ENCODE measurements at places on chromosomes 4 and X.

DNA sequence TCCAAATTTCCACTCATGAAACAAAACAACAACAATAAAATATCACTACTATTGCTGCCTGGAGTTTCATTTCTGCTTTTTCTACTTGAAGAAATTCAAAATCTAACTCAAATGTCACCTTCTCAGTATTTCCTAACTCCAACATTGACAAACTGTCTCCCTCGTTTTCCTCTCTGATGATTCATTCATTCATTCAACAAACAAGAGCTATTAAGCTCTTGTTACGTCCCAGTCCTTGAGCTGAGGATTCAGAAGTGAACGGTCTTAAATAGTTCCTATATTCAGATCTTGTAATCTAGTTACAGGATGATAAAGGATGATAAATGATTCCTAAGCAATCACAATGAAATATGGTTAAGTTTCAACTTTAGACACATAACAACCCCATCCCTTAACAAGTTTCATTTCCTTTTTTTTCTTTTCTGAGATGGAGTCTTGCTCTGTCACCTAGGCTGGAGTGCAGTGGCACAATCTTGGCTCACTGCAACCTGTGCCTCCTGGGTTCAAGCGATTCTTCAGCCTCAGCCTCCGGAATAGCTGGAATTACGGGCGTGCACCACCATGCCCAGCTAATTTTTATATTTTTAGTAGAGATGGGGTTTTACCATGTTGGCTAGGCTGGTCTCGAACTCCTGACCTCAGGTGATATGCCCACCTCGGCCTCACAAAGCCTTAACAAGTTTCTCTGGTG lies 1.7 kb downstream of the SLC9B2 start:
- no peak for DNase-seq

GRCh38 chrX:39645178-39645895 lies 452.4 kb downstream of the BCOR start:
- DNase-seq = no peak

DNA sequence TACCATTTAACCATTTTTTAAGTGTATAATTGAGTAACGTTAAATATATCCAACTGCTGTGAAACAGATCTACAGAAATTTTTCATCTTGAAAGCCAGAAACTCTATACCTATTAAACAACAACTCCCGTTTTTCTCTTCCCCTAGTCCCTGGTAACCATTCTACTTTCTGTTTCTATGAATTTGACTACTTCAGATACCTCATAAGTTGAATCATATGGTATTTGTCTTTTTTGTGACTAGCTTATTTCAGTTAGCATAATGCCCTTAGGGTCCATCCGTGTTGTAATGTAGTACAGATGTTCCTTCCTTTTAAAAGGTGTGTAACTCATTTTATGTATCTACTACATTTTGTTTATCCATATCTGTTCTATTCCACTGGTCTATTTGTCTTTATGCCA lies 48.7 kb downstream of the STAG2 start:
- DNase-seq = no peak

DNA sequence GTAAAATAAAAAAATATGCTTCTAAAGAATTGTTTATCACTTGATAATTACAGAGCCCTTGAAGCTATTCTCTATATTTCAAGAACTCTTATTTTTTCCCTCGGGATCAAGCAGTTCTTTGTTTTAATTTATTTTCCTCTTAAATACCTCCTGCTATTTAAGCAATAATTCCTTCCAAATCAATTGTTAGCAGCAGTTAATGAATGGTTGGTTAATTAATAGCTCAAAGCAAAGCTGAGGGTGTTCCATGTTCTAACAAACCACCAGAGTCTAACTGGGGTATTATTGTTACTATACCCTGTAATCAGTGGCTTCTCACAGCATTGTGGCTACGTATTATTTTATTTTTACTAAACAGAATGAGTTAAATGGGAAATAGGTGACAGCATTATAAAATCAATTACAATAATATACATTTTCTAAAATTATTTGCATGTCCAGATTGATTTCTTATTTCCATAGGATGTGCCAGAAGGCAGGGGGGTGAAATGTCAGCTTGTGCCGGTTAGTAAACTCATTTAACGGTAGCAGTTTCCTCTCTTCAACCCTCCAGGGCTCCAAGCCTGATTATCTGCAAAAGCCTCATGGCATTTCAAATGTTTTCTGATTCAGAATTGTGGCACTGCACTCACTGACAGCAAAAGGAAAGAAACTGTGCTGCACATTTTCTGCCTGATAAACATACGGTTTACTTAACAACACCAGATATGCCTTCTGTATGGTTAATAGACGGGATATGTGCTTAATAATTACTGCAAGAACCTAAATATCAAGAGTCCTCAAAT lies 286.9 kb upstream of the EMCN start:
- no peak for DNase-seq

- DNase-seq = no peak
Measured at GRCh38 chr4:86233681-86234080, 126.2 kb downstream of the MAPK10 start.

DNA sequence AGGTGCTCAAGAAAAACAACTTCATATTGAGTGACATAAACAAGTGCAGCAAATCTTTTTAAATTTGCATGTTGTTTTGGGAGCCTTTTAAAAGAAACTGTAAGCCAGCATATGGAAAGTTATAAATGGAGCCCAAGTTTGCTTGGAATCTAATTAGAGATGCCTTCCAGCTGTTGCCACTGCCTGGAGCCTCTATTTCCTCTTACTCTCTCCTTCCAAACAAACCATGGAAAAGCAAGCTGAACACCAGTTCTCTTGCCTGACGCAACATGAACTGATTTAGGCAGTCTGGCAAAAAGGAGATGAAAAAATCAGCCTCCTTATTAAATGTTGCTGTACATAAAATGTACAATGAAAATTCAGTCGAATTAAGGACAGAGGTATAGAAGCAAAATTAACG lies 21.5 kb downstream of the ARSJ start:
- no peak for DNase-seq

DNA sequence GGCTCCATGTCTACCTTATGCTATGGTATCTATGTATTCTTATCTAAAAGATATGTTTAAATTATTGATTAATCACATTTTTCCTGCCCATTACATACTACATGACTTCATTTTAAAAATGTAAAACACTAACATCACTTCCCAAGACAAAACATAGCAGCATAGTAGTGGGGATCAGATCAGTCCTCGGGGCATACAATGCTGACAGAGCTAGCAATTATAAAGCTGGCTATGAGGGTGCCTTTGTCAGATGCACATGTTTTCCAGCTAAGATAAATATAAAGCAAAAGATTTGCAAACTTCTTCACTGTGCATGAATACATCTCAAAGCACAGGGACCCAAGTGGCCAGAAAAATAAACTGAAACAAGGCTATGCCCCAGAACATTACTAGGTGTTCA lies 549.8 kb upstream of the INTU start:
- no peak for DNase-seq

GRCh38 chrX:110322603-110323002 lies 4.7 kb upstream of the AMMECR1 start:
- DNase-seq = no peak

DNA sequence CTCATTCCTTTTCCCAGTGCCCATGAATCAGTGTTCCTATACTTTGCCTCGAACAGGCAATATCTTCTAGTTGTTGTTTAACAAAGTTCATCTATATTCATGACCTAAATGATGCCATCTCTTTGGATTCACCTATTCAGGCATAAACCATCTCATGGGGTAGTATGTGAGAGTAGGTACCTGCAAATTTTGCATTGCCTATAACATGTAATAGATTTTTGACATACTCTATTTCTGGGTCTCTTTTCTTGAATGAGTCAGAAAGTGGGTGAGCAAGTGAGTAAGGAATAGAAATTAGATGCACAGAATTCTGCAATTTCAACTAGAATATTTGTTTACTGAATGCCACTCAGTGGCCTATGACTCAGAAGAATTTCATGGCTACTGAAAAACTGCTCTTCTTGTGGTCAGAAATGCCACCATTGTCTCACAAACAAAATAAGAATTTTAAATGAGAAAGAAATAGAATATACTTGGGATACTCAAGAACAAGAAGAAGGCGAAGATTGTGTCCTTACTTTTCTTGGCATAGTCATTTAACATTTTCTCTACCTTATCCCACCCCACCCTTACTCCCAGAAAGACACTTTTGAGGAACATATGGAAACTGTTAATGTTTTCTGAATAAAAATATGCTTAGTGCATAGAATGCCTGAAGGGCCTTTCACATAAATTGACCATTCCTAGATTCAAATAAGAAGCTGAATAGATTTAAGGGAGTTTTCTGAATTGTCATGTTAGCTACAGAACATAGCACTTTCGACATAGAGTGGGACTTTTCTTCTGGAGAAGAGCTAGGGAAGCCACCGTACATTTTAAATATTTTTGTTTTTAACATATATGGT lies 86.8 kb downstream of the HHIP start:
- no peak for DNase-seq

DNA sequence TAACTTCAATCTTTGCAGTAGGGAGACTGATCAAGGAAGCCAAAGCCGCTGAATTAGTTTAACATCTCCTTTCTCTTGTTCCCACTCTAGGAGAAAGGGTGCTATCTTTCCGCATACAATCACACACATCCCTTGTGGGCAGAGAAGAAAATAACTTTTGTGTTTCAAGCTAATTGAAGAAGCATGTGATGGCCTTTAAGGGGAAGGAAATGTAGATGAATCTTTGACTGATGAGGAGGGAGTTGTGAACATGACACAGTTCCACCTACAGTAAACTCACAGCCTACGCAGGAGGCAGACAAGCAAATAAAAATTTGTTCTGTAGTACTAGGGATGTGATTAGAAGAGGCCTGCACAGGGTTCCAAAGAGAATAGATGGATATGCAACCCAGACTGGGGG lies 14.7 kb upstream of the SPATA4 start:
- DNase-seq = no peak

- DNase-seq = no peak
Measured at GRCh38 chr4:108118505-108118904, 50.2 kb downstream of the LEF1 start.

GRCh38 chr4:124684301-124684700 lies 28.2 kb downstream of the ANKRD50 start:
- no peak for DNase-seq

- DNase-seq = no peak
Measured at GRCh38 chr4:117477925-117478324, 392.5 kb upstream of the TRAM1L1 start.

- DNase-seq = no peak
Measured at GRCh38 chrX:79153348-79153747, 8.9 kb downstream of the GPR174 start.

- no peak for DNase-seq
Measured at GRCh38 chr4:66930206-66930605, 615.1 kb downstream of the CENPC start.

GRCh38 chrX:45508454-45508853 lies 307.8 kb upstream of the DIPK2B start:
- no peak for DNase-seq

DNA sequence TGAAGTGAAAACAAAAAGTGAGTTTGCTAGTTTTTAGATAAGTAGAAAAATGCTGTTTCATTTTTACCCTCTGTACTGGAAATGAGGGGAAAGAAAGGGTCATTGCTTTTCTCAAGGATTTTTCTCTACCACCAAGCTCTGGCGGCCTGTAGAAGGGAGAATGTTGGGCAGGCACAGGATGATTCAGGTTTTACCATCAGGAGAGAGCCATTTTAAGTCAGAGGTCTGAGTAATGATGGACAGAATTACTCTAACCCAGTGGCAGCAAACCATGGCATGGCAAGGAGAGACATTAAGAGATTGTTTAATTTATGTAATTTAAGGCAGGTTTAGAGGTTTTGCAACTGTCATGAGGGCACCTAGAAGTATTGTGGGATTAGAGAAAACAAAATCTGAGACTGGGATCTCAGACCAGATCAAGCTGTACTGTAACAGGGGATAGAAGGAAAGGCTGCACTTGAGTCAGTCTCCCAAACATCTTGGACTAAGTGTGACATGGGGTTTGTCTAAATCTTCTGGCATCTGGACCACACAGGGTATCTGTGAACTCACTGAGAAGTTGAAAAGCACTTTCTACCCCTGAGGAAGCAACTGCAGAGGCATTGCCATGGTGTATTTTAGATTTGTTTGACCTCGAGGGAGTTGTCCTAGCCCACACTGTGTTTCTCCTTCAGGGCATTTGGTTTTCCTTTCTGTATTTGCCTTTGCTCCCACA lies 81.6 kb downstream of the BANK1 start:
- DNase-seq = no peak
